SJSA1 (cell line): ENCODE measurements at places on chromosomes 13 and 19.

- no peak for DNase-seq
Measured at GRCh38 chr19:58060231-58060630, 1.1 kb downstream of the ZNF135 start.

- DNase-seq: no peak
Measured at GRCh38 chr19:35341565-35342225, 6.0 kb upstream of the FFAR1 start.

DNA sequence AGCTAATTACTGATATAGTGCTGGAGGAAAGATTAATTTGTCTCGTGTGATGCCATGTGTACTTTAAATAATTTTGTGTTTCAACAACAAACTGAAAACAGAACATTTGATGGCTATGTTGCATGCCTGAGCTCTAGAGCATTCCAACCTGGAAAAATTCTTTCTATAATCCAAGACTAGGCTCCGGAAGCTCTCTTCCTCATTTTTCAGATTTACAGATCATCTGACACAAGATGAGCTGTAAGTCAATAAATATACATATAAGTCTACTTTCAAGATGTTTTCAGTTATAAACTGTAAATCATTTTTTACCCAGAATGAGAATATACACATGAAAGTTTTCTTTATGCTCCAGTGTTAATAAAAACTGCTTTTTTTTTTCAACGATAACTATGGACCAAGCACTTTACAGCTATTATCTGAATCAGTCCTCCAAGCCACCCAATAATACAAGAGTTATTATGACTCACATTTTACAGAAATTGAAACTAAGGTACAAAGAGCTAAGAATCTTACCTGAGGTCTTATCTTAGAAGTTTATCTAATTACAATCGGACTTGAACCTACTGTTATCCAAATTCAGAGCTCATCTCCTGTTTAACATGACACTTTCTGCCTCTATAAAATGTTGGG, 6.4 kb upstream of the FOXO1 start:
- no peak for DNase-seq

DNA sequence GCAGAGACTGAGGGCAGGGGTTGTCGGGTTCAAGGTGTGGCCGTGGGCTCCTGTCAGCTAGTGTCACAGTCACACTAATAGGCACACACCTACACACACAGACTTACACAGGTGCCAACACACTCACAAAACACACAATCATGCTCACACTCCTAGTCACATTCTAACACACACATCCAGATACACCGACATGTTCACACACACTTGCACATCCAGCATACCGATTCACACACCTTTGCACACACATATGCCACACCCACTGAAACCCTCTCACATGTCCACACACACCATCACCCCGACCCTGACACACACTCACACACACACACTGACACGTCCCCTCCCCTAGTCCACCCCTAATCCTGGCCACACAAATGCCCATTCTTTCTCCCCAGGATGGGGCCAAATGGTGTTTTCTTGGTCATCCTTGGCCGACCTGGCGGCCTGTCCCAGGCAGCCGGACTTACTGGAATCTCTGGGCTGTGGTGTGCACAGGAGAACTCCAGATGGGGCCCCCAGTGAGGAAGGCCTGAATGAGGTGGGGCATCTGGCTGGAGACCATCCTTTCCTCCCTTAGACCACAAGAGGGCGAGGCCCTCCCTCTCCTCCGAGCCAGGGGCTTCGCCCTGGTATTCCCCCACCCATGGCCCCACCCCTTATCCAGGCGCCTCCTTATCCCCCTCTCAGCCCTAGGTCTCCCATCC, 19.1 kb upstream of the PNMA8B start:
- no peak for DNase-seq

DNA sequence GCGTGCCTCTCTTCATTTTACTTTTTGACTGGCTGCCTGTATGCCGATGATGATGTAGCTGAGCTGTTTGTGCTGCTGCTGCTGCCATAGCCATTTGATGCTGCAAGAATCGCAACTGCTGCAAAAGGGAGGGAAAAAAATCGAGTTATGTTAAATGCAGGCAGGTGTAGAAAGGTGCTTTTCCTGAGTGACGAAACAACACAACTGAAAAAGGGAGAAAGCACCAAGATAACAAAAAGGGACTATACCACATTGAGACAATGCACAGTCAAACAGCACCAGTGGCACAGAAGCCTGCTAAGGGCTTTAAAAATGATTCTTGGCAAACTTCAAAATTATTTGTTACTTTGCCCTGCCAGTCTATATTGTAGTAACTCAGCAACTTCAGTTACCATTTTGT, 9.1 kb downstream of the EXOSC8 start:
- no peak for DNase-seq

GRCh38 chr19:33883859-33884519, 87.3 kb downstream of the KCTD15 start:
- no peak for DNase-seq

- DNase-seq: no peak
Measured at GRCh38 chr19:19145281-19145680, 7.0 kb upstream of the TMEM161A start.

- DNase-seq: peak; percentile 7
Measured at GRCh38 chr13:34340534-34340933, 522.6 kb downstream of the RFC3 start.

- no peak for DNase-seq
Measured at GRCh38 chr13:56697011-56697410, 443.7 kb upstream of the PRR20A start.

DNA sequence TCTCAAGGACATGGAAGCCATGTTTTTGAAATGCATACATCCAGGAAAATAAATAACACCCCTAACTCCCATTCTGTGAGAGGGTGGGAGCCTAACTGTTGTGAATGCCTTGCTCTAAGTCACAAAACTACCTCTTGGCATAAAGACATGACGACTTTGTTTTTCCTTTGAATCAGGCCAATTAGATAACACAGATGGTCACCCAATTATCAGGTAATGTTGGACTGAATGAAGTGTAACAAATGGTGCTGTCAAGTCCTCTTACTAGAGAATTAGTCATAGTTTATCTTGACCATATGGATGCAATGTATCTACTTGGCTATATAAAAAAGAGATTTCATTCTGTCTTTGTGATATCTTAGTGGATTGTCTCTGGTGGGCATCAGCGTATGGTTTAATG, 553.6 kb upstream of the ATXN8OS start:
- no peak for DNase-seq

- no peak for DNase-seq
Measured at GRCh38 chr13:61779456-61779855, 363.8 kb upstream of the PCDH20 start.

- DNase-seq: no peak
Measured at GRCh38 chr19:39199025-39199424, 2.3 kb downstream of the NCCRP1 start.

GRCh38 chr19:11168568-11168967, 13.0 kb upstream of the SPC24 start:
- DNase-seq: peak; percentile 91

GRCh38 chr13:66462187-66462586, 767.9 kb downstream of the PCDH9 start:
- no peak for DNase-seq

DNA sequence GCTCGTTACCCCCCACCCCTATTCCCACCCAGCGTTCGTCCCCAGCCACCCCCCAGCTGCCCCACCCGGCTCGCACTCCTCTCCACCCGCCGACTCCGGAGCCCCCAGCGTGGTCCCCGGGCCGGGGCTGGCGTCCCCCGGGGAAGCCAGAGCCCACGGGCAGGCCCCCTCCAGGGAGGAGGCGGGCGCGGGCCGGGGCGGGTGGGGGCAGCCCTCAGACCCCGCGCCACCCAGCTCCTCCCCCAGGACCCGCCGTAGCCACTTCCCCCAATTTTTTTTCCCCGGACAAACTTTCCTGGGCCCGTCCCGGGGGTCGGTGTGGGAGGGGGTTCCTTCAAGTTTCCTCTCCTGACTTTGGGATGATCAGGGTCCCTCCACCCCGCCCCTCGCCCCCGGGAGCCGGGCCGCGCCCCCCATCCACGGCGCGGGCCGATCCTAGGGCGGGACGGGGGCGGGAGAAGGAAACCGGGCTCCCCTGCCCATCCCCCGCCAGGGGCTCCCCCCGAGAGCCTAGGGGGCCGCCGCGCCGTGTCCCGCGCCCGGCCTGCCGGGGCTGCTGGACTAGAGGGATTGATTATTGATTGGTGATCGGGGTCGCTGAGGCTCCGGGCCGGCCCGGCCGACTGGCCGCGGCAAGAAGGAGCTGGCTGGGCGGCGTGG, 927 bp upstream of the TSHZ3 start:
- peak; percentile 32 for DNase-seq

GRCh38 chr13:97430296-97430695, 3.7 kb upstream of the RAP2A start:
- DNase-seq: no peak

DNA sequence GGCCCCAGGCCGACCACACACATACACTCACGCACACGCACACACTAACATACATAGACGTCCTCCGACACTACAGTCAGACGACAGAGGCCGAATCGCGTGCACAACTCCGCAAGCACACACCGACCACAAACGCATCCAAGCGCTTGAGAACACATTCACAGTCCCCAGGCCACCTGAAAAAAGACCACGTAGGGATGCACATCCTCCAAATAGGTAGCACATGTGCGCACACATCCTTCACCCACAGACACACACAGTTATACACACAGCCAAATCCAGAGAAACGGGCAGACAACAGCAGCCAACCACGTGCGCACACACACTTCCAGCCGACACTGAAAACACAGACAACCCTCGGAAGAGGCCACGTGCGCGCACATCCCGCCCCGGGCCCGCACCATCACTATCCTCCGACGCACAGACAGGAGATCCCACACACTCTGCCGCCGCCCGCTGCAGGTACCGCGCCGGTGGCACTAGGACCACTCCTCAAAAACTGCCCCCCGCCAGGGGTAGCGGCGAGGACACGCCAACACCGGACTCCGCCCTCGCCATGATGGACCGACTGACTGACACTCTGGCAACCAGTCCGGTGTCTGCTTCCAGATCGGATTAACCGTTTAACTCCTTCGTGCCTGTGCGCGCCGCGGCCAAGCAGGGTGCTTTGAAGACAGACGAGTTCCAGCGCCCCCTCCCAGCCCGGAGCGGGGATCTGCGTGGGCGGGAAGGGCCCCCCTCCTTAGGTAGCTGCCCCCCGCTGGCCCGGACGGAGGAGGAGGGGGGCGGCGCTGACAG, 493 bp upstream of the PDE4A start:
- peak; percentile 95 for DNase-seq

DNA sequence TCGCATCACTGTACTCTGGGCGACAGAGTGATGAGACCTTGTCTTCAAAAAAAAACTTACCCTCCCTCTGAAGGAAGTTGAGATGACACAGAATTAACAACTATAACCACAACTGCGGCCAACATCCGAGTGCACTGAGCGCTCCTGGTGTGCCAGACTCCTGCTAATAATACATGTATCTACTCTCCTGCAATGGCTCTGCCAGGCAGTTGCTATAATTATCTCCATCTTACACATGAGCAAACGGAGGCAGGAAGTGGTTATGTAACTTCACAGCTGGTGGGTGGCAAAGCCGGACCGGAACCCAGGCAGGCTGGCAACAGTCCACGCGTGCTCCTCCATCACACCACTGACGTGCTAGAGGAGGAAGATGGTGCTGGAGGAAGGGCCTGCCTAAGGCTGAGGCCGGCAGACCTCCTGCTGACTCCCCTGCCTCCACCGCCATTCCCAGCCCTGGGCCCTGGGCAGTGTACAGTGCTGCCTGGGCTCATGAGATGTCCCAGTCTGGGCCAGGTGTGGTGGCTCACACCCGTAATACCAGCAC, 12.6 kb downstream of the XRCC1 start:
- peak; percentile 88 for DNase-seq

GRCh38 chr19:48095612-48096175, 14.9 kb downstream of the PLA2G4C start:
- no peak for DNase-seq

DNA sequence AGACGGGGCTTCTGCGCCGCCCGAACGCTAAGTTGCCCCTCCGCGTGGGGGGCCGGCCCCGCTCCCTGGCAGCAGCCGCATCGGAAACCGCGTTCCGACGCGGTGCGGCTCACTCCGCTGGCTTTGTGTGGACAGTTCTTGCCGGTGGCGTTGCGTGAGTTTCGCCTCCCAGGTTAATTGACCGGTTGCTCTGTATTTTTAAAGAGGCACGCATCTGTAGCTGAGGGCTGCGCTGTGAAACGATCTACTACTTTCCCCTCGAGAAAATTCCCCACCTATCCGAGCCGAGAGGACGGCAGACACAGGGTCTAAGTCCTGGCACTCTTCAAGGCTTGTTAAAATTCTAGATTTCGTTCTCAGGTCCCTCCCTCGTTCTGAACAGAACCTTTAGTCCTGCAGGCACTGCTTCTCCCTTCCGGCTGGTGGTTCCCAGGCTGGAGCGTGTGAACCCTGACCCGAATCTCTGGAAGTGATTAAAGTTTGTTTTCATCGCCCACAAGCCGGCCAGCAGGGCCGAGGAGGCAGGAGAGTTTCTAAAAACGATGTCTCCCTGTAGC, 933 bp downstream of the ARHGEF7 start:
- DNase-seq: peak; percentile 98

DNA sequence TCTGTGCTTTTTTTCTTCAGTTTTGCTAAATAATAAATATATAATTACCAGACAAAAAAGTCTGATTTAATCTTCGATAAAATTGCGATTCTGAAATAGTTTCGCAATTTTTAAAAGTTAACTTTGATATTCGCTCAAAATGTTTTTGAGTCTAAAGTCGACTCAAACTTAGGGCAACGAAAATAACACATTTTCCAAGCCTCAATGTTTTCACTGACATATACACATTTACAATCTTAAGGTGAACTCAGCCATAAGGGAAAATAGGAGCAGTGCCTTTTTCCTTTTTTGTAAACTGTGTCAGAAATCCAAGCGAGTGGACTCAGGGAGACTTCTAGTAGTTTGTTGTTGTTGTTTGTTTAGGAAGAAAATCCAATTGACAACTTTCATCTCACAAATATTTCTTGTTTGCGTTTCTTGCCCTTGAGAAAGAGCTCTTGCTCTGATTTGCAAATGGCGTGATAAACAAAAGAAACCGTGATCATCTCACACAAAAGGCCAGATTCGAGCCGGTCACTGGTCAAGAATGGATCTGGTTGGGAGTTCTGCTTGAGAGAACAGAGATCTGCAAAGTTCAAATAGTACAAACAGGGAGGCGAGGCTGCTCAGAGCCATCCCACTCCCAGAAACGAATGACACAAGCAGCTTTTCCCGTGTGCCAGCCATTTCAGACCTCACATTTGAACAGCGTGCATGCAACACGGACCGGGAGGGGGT, 2.1 kb downstream of the SOX21 start:
- no peak for DNase-seq

- DNase-seq: no peak
Measured at GRCh38 chr13:106230450-106230849, 305.0 kb downstream of the EFNB2 start.

- DNase-seq: peak; percentile 27
Measured at GRCh38 chr13:101627556-101627943, 175.1 kb downstream of the ITGBL1 start.

- DNase-seq: no peak
Measured at GRCh38 chr13:48506092-48506701, 26.7 kb downstream of the RCBTB2 start.

- no peak for DNase-seq
Measured at GRCh38 chr19:47005873-47006272, 13.8 kb upstream of the NPAS1 start.

GRCh38 chr13:113034451-113035212, 65.6 kb downstream of the MCF2L start:
- DNase-seq: no peak
